ENCODE measurements at places on chromosomes 13 and 19.

GRCh38 chr19:56404705-56405056 is 549 bp downstream of the ZNF583 start:
- no peak for DNase-seq

- no peak for DNase-seq
Measured at GRCh38 chr13:63288576-63288975, 1872.9 kb upstream of the PCDH20 start.

- DNase-seq = no peak
Measured at GRCh38 chr13:94481941-94482340, 2.5 kb upstream of the DCT start.

DNA sequence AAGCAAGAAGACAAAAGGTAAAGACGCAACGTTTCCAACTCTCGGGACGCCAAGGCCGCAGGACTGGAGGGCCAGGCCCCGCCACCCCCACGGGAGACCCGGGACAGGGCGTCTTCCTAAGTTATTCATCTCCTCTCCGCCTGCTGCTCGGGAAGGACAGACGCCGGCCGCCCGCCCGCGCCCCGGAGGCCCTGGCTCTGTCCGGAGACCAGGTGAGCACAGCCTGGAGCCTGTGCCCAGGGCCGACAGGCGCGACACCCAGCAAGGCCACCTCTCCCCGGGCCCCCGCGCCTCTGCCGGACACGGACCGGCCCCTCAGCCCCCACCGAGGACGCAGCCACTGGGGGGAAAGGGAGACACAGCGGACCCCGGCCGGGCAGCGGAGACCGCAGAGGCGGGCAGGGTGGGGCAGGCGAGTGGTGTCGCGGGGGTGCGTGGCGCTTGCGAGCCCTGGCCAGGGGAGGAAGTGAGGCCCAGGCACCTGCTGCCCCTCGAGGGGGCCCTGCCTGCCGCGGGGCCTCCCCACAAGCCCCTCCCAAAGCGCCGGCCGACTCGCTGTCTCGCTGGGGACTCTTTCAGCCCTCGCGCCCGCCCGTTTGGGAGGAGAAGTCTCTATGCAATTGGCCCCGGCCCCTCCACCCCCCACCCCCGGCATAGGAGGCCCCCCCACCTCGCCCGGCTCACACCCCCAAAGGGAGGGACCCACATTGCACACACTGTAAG is 17.2 kb downstream of the SMIM24 start:
- DNase-seq = no peak

GRCh38 chr13:63851526-63851925 is 2435.9 kb upstream of the PCDH20 start:
- no peak for DNase-seq

- DNase-seq = no peak
Measured at GRCh38 chr19:7637374-7638256, 705 bp downstream of the STXBP2 start.

GRCh38 chr19:37251308-37252229 is 33.6 kb downstream of the ZNF383 start:
- peak; percentile 53 for DNase-seq

- no peak for DNase-seq
Measured at GRCh38 chr13:77981281-77981881, 62.8 kb upstream of the EDNRB start.

DNA sequence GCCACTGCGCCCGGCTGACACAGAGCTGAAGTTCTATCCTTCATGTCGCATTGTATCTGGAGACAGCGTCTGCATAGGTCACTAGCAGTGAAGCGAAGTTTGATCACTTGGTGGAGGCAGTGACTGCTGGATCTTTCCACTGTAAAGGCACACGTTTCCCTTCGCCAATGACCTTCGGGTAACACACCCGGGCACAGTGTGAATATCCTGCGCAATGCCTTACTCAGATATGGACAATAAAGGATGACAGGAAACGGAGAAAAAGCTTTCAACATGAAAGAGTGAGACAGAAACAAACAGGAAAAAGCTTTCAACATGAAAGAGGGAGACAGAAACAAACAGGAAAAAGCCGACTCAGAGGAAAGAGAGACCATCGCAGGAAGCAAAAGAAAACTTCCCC is 17.1 kb downstream of the ARL11 start:
- no peak for DNase-seq

- no peak for DNase-seq
Measured at GRCh38 chr13:22748866-22749577, 431.8 kb upstream of the SGCG start.

GRCh38 chr13:110298505-110299282 is 8.3 kb downstream of the COL4A1 start:
- DNase-seq = no peak

DNA sequence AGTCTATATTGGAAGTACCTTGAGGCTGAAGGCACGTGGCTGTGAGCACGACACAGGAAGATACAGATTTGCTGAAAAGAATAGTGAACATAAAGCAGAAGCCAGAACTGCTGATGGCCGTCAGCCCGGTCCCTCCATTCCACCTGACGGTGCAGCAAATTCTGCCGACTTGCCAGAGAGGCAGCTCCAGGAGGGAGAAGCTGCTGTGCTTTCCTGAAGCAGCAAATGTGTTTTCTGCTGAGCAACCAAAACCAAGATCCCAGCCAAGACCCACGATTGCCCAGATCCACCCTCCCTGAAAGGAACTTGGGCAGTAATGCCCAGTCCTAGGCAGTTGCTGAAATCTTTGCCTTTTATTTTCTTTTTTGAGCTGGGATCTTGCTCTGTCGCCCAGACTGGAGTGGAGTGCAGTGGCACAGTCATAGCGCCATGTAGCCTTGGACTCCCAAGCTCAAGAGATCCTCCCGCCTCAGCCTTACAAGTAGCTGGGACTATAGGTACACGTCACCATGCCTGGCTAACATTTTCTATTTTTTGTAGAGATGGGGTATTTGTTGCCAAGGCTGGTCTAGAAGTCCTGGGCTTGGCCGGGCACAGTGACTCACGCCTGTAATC is 7.0 kb upstream of the RCN3 start:
- DNase-seq = no peak

DNA sequence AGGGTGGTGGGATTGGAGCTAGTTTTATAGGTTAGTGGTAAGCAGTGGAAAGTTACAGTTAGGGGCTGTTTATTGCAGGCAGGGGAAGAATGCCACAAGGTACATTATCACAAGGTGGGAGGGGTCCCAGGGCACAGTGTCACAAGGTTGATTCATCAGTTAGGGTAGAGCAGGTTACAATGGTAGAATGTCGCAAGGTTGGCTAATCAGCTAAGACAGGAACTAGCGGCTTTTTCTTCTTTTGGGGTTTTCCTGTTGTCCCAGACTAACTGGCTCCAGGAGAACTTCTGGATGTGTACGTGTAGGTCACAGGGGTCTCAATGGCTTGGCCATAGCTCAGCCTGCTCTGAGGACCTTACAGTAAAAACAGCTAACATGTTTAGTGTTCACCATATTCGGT is 1221.1 kb downstream of the SLITRK1 start:
- DNase-seq = no peak

GRCh38 chr19:9836021-9836420 is 903 bp downstream of the PIN1 start:
- DNase-seq = no peak

DNA sequence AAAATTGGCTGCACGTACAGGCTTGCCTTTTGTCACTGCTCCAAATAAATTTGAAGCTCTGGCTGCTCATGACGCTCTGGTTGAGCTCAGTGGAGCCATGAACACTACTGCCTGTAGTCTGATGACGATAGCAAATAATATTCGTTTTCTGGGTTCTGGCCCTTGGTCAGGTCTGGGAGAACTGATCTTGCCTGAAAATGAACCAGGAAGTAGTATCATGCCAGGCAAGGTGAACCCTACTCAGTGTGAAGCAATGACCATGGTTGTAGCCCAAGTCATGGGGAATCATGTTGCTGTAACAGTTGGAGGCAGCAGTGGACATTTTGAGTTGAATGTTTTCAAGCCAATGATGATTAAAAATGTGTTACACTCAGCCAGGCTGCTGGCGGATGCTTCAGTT is 16.1 kb upstream of the AKAP11 start:
- no peak for DNase-seq

DNA sequence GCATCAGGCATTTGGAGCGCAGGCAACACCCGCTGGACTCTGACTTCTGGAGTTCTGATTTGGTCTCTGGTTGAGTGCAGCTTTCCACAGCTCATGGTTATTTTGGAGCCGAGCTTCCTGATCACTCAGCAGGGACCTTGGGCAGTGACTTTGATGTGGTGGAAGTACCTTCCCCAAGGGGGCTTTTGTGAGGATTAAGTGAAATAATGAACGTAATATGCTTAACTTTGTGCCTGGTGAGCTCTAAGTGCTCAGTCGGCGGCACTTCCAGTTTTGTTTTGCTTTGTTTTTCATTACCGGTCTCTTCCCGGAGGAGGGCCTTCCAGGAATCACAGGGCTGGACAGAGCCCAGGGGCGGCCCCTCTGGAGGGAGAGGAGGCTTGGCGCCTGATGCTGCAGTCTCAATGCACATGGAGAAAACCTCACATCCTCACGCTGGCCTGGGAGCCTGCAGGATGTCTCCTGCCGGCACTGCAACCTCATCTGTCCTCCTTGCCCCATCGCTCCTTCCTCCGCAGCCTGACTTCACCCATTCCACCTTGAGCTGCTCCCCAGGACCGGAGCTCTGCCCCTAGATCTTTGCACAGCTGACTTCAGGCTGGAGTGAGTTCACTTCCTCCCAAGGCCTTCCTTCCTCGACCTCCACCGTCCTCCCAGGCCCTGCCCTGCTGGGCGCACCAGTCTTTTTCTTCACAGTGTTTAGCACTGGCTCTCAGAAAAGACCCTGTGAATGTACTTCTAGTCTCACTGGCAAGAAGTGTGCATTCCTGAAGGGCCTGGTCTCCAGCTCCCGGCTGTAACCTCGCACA is 1.5 kb downstream of the PLEKHF1 start:
- no peak for DNase-seq

GRCh38 chr13:76745261-76746200 is 140.7 kb downstream of the KCTD12 start:
- no peak for DNase-seq

GRCh38 chr19:32372726-32373517 is 27.5 kb downstream of the ZNF507 start:
- no peak for DNase-seq

DNA sequence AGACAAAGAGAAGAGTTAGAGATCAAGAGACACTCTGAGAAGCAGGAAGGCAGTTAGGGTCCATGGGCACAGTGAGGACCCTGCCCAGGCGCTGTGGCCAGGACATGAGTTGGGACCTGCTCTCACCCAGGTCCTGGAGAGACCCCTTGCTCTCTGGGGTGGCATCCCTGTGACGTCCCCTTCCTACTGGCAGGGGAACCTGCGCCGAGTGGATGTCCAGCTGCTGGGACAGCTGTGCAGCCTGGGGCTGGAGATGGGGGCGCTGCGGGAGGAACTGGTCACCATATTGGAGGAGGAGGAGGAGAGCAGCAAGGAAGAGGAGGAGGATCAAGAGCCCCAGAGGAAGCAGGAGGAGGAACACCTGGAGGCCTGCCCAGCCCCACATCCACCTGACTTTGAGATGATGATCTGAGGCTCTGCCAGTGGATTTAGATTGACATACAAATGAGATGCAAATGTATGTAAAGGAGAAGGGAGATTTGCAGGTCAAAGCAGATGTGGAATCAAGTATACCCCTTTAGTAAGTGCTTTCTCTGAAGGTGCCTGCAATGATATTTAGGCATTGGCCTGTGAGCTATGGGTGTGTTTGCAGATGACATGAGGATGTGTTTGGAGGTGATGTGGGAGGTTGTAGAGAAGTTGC is 978 bp downstream of the ERICH4 start:
- no peak for DNase-seq

DNA sequence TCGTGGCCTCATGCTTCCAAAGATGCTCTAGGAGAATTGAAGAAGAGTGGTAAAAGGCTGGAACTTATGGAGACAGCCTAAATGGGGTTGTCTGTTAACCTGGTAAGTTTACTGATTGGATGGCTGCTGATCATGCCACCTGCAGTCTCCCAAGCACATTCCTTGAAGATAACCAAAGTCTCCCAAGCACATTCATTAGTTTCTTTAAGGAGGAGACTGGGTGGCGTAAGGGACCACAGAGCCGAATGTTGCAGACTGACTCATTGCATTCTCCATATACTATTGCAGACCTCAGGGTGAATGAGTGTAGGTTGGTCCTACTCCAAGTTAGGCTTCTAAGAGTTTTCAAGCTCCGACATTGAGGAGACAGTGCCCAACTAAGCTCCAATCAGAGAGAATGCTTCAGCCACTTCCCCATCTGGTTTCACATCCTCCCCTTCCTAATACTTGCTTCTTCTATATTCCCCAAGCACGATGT is at the start of gene IGFL3:
Gene IGFL3, minus strand, starts transcription at position 51 of the 478 bp plus-strand sequence. Its CDS starts 39 bp downstream, at position 12.
- DNase-seq = no peak

DNA sequence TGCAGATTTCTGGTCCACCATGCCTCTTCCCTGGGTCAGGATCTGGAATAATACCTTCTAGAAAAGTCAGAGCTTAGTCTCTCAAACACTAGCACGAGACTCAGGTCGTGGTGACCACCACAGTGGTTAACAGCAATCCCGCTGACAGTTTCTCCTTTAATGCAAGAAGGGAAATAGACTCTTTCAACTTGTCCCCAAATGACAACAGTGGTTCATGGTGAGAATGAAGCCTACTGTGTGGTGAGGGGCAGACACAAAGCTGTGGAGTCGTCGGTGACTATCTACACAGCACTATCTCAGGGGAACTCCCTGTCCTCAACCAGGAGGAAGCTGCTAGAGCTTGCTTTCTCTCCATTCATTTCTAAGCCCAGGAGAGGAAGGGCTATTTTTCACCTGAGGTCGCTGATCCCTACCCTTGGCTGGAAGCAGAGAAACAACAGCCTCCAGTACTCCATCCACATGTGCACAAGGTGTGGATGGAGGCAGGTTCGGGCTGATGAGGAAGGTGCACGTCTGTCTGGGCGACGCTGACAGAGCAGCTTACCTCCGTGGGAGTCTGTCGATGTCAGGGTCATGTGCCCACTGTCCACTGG is 72.4 kb downstream of the STK24 start:
- no peak for DNase-seq

GRCh38 chr19:40035996-40036395 is 20.0 kb downstream of the ZNF780B start:
- DNase-seq = no peak

GRCh38 chr19:35120492-35120891 is 4.9 kb downstream of the FXYD3 start:
- DNase-seq = no peak

DNA sequence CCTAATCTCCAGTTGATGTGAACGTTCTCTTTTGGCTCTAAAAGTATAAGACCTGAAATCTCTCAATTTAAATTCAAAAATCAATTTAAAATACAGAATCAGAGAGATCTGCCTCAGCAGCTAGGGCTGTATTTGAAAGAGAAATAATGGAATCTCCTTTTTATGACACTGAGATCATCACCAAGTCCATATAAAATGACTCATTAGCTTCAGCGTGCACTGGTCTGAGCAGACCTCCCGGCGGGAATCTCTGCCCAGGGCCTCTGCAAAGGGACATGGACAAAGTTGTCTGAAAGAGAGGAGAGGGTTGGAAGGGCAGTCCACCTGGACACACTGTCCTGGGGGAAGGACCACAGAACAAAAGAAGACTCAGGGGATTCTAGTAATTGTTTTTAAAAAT is 855.6 kb downstream of the EFNB2 start:
- DNase-seq = no peak

GRCh38 chr19:12567951-12568350 is 16.7 kb upstream of the ZNF564 start:
- no peak for DNase-seq

Data from GM12891 (cell line).